Stimulated activated CD8-positive, alpha-beta memory T cell treated with anti-CD3 and anti-CD28 coated beads, Interleukin-2, amount 100 ng/mL, for 1 hour (primary cell): ENCODE measurements at places on chromosomes 12 and 14.

DNA sequence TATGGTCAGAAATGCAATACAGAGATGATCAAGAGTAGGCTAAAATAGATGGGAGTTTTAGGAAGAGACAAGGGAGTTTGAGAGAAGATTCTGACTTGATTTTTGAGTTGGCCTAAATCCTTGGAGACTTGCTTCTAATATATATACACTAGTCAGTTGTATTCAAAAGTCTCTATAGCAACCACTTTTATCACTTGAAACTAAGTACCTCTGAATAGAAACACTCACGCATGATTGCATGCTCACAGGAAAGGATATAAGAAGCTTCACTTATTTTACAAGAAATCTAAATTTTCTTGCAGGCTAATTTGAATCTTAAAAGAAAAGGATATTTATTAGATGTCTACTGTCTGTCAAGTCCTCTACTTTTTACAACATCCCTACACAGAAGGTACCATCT lies 316.8 kb downstream of the SNAPC1 start:
- DNase-seq: no peak

DNA sequence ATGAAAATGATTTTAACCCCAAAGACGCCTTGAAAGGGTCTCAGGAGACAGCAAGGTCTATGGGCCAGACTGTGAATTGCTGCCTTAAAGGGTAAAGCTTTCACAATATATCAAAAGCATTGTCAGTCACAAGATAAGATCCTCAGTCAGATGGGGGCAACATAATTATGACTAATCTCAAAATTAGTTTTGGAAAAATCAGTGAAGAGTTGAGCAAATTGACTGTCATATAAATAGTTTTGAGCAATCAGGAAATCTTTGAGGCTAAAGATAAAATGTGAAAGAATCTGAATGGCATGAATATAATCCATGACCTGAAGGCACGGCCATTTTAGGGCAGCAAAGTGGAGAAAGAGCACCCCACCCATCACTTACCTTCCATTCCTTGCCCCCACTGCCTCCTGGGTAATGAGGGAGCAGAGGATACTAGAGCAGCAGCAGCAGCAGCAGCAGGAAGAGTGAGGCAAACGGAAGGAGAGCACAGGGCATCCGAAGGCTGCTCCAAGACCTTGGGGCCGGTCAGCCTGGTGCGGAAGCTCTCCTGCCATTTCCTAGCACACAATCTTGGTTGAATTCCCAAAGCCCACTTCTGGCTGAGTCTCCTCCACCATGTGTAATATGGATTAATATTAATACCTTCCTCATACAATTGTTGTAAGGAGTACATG lies 7.0 kb downstream of the STON2 start:
- DNase-seq: no peak

GRCh38 chr14:30296931-30297405 lies 262.0 kb upstream of the G2E3 start:
- no peak for DNase-seq

GRCh38 chr14:72640911-72641485 lies 252.9 kb downstream of the DPF3 start:
- DNase-seq: no peak

- DNase-seq: no peak
These were observed 375.3 kb downstream of the C12orf75 start for GRCh38 chr12:105705765-105706164.

GRCh38 chr14:55450539-55450938 lies 10.1 kb upstream of the TBPL2 start:
- DNase-seq: no peak

DNA sequence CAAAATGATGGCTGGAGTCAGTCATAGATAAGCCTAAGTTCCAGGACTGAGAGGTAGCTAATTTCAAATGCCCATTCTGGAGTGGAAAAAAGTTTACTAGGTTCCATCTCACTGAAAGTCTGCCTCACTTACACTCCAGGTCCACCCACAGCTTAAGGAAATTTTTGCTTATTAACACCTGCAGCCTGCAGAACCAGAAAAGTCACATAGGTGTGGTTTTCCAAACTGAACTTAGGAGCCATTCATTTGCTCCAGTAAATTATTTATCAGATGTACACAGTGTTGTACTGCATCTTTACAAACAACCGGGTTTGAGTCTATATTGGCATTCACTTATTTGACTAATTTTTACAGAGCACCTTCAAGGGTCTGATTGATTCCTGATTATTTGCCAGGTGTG lies 157.4 kb upstream of the ARID2 start:
- DNase-seq: no peak
